ENCODE measurements at places on chromosomes 6 and 20. TPM values are rescaled to one million over a fixed set of nuclear protein-coding genes. Genes with fewer than 3 reads are reported as not detected.

Gene TRIM40
- not detected for total RNA-seq

Gene TMEM74B
- total RNA-seq, result 12.0 TPM

GRCh38 chr6:157269261-157269794 is 54.0 kb downstream of the TMEM242 start:
- no peak for DNase-seq

- no peak for DNase-seq
These were observed 139.7 kb upstream of the FLRT3 start for GRCh38 chr20:14477125-14477524.

GRCh38 chr6:79186564-79186963 is 47.9 kb downstream of the HMGN3 start:
- DNase-seq, result no peak

DNA sequence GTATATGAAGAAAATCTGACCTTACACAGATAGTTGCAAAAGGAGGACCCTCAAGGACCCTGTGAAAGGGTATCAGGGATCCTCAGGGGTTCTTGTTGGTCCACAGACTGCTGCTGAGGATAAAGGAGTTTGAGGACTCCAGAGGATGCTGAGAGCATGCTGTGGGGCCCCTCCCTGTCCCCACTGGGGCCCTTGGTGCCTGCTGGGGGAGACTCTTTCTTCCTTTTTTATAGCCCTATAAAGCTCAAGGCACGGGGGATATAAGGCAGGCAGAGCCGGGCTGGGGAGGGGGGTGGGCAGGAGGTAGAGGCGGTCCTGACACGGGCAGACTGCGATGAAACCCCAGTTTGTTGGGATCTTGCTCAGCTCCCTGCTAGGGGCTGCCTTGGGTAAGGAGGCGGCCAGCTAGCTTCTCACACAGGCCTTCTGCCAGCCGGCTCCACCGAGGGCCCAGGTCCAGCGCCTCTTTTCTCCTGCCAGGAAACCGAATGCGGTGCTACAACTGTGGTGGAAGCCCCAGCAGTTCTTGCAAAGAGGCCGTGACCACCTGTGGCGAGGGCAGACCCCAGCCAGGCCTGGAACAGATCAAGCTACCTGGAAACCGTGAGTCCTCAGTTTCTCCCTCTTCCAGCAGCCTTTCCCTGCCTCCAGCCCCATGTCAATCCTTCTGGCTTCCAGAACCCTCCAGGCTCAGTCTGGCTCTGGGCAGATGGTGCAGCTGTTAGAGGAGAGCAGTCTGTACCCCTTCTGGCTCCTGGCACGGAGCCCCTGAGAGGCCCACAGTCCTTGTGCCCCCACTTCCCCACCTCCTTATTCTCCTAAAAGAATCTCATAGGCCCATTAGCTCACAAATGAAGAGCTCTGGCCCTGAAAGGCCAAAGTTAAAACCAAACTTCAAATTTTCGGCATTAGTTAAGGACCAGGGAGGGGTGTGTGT is at the start of gene LY6G6D:
TSS of gene LY6G6D (plus strand) at position 327 of the 937 bp plus-strand sequence. CDS start at position 335, 8 bp downstream.
- DNase-seq, result no peak

DNA sequence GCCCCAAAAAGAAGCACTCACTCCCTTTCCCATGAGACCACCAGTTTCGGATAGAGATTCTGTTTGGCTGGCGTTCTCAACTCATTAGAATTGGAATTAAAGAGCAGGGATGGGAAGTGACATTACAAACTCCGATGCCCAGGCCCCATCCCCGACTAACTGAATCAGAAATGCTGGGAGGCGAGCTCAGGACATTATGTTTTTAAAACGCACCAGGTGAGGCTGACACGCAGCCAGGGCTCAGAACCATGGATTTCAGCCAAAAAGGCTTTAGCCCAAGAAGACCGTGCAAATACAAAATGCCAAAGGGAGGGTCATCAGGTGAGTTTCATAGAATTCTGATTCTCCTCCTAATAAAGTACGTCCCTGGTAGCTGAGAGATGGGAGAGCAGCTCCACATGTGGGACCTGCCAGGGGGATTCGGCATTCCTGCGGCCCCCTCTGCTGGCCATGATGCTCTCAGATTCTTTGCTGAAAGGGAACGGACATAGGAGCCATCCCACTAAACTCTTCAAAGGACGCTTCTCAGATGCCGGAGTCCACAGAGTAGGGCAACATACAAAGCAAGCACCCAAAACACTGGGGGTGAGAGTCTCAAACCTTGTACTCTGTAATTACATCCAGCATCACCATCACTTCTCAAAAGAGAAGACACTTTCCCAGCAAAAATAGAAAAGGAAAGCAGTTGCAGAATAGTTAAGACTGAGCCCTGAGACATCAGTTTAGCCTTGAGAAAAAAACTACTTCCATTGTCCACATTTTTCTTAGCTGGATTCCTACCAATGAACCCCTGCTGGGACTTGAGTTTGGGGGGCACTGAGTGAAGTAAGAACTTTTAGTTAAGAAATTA is 205.2 kb downstream of the BMP7 start:
- DNase-seq, result no peak

Data from type B pancreatic cell (in vitro differentiated cells).